ENCODE measurements at places on chromosomes 6 and 20.

DNA sequence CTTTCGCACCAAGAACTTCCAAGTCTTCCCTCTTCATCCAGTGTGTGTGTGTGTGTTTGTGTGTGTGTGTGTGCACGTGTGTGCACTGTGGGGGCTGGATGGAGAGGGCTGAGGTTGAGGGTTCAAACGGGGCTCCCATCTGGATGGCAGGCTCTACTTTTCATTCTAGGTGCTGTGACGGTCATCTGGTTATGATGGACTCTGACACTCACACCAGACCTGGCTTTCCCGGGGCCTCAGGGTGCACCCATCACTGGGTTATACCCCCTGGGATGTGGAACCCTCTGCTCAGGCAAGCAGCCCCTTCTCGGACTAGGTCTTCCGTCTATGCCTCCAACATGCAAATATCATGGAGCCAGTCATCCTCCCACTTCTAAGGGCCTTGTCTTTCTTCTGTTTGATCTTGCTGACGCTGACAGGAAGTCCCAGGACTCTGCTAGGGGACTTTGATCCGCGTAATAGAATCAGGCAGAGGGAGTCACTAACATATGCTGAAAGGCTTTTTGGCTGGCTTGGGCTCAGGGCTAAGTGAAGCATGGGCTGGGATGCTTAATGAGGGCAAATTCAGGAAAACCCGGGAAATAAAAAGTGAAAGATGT is 313.6 kb downstream of the CDC5L start:
- DNase-seq: no peak

DNA sequence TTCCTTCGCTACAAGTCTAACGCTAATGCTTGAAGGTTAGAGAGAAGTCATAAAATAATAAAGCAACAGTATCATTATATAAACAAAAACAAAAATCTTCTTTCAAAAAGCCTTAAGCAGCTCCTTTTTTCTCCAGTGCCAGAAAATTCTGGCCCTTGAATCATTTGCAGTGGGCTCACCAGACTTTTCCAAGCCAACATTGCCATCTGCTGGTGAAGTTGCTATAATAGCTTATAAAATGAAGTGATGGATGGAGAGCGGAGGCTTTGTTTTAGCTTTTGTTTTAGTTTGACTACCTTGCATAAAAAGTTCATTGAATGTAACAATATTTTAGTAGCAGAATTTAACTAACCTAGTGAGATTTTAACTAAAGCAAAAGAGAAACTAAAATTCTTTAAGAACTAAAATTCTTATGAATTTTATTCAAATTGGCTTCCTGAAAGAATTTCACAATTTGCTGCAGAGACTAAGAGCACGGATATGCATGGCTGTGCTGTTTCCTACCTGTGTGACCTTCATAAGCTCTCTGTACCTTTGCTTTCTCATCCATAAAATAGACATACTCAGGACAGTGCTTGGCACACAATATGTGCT is 44.8 kb upstream of the SLC2A12 start:
- DNase-seq: peak; percentile 43

DNA sequence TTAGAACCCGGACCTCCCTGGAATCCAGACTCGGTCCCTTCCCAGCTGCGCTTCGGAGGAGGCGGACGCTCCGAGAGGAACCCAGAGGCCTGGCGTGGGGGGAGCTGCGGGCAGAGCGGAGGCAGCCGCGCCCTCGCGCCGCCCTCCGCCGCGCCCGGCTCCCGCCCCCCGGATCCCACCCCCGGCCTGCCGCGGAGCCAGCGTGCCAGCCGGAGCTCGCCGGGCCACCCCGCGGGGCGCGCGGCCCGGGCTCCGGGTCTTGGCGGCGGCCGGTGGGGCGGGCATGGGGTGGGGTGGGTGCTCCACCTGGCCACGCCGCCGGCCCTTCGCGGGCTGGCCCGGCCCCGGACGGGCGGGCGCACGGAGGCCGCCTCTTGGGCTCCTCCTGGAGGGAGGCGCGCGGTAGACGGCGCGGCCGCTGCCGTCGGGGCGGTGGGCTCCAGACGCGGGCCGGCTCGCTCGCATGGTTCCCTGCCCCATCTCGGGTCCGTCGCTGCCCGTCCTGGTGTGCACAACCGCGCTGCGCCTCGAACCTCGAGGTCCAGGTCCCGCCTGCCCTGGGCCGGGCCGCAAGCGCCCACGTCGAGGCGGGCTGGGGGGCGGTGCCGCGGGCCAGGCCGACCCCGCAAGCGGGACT is 592 bp upstream of the CDYL start:
- peak; percentile 44 for DNase-seq

GRCh38 chr6:148578489-148578814 is 168.4 kb upstream of the UST start:
- DNase-seq: no peak

DNA sequence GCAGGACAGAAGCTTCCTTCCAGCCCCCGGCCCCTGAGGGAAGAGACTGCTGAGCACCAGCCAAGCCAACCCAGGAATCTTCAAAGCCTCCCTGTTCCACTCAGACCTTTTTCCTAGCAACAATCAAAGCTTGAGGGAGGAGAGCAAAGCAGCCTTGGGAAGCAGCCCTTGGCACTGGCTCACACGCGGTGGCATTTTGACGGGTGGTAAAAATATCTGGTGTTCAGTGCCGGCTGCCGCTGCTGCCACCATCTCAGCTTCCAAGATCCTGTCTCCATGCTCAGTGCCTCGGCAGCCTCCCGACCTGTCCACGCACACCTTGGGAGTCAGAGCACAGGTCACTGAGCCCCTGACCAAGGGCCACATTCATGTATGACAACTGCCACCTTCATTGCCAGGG is 170.1 kb downstream of the LRFN2 start:
- no peak for DNase-seq

DNA sequence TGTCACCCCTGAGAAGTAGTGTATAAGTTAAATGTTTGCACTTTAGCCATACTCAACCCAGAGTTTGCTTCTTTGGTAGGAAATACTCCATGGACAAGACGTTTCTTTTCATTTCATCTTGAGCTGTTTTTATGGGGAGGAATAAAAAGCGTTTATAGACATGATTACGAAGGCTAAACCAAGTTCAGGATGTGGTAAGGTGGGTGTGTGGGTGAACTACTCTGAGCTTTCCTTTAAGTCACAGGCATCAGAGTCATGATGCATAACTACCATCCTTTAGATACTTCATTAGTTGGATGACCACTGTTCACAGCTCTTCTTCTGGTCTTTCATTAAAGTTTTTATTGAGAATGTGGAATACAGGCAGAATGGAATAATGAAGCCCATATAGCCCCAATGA is 48.9 kb downstream of the EBF4 start:
- DNase-seq: peak; percentile 39

DNA sequence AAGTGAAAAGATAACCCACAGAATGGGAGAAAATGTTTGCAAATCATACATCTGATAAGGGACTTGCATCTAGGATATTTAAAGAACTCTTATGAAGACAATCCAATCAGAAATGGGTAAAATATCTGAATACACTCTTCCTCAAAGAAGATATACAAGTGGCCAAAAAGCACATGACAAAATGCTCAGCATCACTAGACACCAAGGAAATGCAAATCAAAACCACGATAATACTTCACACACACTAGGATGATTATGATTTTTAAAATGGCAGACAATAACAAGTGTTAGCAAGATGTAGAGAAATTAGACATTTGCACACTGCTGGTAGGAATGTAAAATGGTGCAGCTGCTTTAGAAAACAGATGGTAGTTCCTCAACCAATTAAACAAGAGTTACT is 34.8 kb upstream of the SIRT5 start:
- DNase-seq: no peak

GRCh38 chr6:10694302-10695085 is at the start of the genes C6orf52 and PAK1IP1:
C6orf52 (minus strand) TSS chr6:10694616; CDS start chr6:10687550, 7,066 bp downstream.
PAK1IP1 (plus strand) TSS chr6:10694972; CDS start chr6:10694986, 14 bp downstream.
- peak; percentile 92 for DNase-seq

DNA sequence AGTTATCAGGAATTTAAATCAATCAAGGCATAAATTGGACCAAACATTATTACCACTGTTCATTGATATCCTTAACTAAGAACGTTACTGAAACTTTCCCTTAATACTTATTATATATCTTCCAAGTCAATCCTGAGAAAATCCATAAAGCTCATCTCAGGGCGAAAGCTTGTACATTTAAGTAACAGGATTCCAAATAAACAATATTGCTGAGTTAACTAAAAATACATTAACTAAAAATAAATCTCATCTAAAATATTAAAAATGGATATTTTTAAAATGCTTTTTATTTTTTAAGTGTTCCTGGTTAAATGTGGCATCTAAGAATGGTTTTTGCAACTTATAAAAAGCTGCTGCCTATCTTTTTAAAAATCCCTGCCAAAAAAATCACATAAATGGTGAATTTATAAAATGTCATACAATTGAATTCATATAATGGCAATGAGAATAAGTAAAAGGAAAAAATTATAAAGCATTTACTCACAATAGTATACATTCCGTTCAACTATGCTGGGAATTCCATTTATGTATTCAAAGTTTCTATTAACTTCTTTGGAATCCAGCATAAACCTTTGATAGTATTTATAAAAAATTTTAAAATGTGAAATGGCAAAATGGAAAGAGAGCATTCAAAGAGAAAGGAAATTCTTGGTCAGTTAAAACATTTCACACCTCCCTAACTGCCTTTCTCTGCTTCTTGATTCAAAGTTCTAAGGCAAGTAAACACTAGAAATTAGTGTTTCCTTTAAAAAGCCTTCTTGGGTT is 20.8 kb upstream of the GMDS start:
- DNase-seq: no peak

- no peak for DNase-seq
Measured at GRCh38 chr20:59591061-59591460, 13.3 kb upstream of the PHACTR3 start.

- no peak for DNase-seq
Measured at GRCh38 chr6:167946007-167946406, 51.5 kb upstream of the KIF25 start.

DNA sequence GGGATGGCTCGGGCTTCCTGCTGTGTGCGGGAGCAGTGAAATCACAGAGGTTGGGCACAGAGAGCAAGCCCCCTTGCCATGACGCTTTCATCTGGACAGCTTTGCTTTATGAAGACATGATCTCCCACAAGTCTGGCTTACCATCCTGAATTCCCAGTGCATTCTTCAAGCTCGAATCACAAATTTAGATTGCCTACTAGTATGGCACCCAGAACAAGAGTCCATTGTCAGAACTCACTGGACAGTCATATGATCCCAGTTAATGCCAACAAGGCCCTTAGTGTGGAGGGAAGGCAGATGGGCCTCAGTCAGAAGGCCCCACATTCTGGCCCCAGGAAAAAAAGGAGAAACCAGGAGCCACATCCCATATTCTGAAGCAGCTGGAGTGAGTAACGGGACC is 147.3 kb upstream of the FOXQ1 start:
- no peak for DNase-seq

GRCh38 chr20:57013217-57013616 is 253.2 kb downstream of the BMP7 start:
- no peak for DNase-seq

All from stimulated activated CD8-positive, alpha-beta memory T cell treated with anti-CD3 and anti-CD28 coated beads, Interleukin-12 subunit alpha, Interleukin-12 subunit beta, amount 100 ng/mL, for 1 hour (primary cell).